Endothelial cell (in vitro differentiated cells): ENCODE measurements at places on chromosomes 6 and 20.
A peak's percentile ranks its signal among the peaks of the same experiment; 100 is the strongest.

- no peak for DNase-seq
These were observed 38.6 kb downstream of the DNAH8 start for GRCh38 chr6:38753707-38754106.

DNA sequence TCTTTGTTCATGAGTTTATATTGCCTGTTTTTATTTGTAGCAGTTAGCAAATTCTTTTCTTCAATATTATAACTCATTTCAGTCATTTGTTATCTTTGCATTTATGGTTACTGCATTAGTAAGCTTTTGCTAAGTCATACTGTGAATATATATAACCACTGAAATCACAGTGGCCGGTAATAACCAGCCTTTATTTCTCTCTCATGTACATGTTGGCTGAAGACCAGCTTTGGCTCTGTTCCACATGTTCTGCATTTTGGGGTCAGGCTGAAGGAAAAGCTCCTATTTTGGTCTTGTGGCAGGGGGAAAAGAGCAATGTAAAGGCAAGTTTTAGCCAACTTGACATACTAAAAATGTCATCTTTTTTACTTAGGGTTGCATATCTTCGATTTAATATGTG, 276.3 kb downstream of the BCKDHB start:
- DNase-seq = no peak

DNA sequence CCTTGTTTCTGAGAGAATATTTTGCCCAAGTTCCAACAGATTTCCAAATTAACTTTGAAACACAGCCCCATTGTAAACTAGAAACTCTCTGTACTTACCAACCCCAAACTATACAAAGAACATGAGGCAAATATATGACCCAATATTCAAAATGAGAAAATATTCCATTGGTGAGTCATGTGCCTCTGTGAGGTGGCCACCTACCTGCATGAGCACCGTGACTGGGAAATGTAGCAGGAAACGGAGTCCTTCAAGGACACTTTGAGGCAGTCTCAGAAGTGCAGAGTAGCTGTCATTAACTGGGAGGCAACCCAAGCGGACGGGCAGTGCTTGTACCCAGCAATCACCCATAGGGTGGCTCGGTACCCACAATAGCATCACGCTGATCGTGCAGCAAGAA, 335.5 kb upstream of the NOX3 start:
- no peak for DNase-seq

GRCh38 chr6:21053612-21054011, 519.4 kb downstream of the CDKAL1 start:
- DNase-seq = no peak

GRCh38 chr6:53411451-53411850, 62.7 kb upstream of the ELOVL5 start:
- no peak for DNase-seq

DNA sequence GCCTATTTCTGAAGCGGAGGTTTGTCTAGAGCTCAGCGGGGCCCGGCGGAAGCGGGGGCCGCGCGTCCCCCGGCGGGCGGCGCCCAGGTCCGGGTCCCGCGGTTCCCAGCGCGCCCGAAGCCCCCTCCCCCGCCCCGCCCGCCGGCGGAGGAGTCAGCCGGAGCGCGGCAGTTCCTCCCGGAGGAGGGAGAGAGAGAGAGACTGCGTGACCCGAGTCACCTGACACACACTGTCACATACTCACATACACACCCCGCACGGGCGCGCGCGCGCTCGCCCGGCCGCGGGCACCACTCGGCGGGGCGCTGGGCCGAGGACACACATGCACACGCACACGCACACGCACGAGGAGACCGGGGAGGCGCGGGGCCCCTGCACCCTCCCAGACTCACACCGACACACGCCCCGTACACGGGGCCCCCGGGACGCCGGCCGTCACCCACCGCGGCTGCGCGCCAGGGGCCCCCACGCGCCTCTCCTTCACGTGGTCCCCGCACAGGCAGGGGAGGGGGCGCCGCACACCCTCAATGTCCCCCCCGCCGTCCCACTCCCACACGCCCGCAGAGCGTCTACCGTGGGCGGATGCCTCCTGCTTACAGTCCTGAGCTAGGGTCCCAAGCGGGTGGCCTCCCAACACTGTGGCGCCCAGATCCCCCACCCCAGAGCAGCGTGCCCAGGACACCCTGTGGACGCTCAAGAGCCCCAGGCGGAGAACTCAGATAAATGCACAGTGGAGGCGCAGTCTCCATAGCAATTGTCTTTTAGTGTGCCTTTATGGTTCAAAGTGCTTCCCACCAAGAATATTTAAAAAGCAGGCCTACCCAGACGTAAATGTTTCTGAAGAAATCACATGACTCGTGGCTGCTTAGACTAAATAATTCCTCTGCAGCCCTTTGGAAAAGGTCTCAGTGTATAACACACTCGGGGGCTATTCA, at the start of gene RRAGD:
RRAGD (minus strand) TSS at position 203 of the 935 bp plus-strand sequence. CDS start 280 bp downstream, outside the sequence.
- DNase-seq = peak; percentile 30

- DNase-seq = no peak
These were observed 104.5 kb downstream of the CD24 start for GRCh38 chr6:106870069-106870468.

GRCh38 chr6:36546308-36546919, 865 bp downstream of the STK38 start:
- DNase-seq = peak; percentile 4
